Right ventricle myocardium inferior (tissue), 1 donor: ENCODE measurements at places on chromosomes 2 and 18. TPM values are rescaled to one million over a fixed set of nuclear protein-coding genes. Genes with fewer than 3 reads are reported as not detected.

TCF23 gene
- total RNA-seq, result 0.16 TPM

ASXL3 gene
- 3.2 TPM for total RNA-seq

SLC11A1 gene
- total RNA-seq, result 5.4 TPM

TUBA3E gene
- total RNA-seq, result 80.0 TPM

ARHGAP25 gene
- 9.4 TPM for total RNA-seq

LRP1B gene
- total RNA-seq, result not detected

RGPD3 gene
- 0.16 TPM for total RNA-seq

EPB41L5 gene
- 8.2 TPM for total RNA-seq

HOXD12 gene
- total RNA-seq, result not detected

CHRNG gene
- total RNA-seq, result not detected

GPR75 gene
- 0.51 TPM for total RNA-seq

TMEM163 gene
- total RNA-seq, result 0.46 TPM

RHBDD1 gene
- total RNA-seq, result 30.5 TPM

RPRM gene
- total RNA-seq, result not detected

MC4R gene
- not detected for total RNA-seq

PLGLB1 gene
- total RNA-seq, result 1.4 TPM

DUSP19 gene
- 12.1 TPM for total RNA-seq

CPO gene
- 0.73 TPM for total RNA-seq

CRYBA2 gene
- total RNA-seq, result not detected

LRP2 gene
- total RNA-seq, result 0.14 TPM

CAPN14 gene
- total RNA-seq, result 0.35 TPM

STARD6 gene
- not detected for total RNA-seq

LIMS2 gene
- total RNA-seq, result 260 TPM

DNER gene
- total RNA-seq, result 3.3 TPM

GRHL1 gene
- 0.81 TPM for total RNA-seq

WDR12 gene
- 54.1 TPM for total RNA-seq

MC2R gene
- total RNA-seq, result not detected

RESP18 gene
- total RNA-seq, result not detected

SLC19A3 gene
- 4.5 TPM for total RNA-seq

KLHL29 gene
- 0.54 TPM for total RNA-seq

LGALSL gene
- total RNA-seq, result 6.6 TPM

CNDP1 gene
- total RNA-seq, result not detected

MC5R gene
- total RNA-seq, result not detected

DSC1 gene
- total RNA-seq, result 3.0 TPM

FMNL2 gene
- 7.2 TPM for total RNA-seq

C1QL2 gene
- total RNA-seq, result not detected

MOGAT1 gene
- total RNA-seq, result 0.38 TPM

RNF144A gene
- total RNA-seq, result 16.9 TPM

COLEC11 gene
- total RNA-seq, result 1.9 TPM

TLX2 gene
- not detected for total RNA-seq

SLC4A3 gene
- total RNA-seq, result 445 TPM
